Activated gamma-delta T cell (primary cell): ENCODE measurements at places on chromosomes 5 and 9.
A peak's percentile ranks its signal among the peaks of the same experiment; 100 is the strongest.

GRCh38 chr5:131605086-131605485, 29.9 kb downstream of the RAPGEF6 start:
- no peak for DNase-seq

DNA sequence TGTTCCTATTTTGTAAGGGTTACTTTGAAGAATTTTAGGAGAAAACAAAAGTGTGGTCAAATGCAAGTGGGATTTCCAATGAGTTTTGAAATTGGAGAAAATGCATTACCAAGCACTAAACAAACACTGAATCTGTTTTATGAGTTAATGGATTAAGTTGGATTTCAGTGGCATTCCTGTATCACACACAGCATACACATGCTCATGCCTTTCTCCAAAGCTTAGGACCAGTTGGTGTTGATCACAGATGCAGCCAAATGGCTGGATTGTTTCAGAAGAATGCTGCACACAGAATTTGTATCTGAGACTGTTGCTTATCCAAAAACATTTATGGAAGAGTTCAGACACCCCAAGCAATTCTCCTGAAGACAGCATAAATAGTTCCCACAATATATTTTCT, 611.1 kb downstream of the ACTL7B start:
- no peak for DNase-seq

DNA sequence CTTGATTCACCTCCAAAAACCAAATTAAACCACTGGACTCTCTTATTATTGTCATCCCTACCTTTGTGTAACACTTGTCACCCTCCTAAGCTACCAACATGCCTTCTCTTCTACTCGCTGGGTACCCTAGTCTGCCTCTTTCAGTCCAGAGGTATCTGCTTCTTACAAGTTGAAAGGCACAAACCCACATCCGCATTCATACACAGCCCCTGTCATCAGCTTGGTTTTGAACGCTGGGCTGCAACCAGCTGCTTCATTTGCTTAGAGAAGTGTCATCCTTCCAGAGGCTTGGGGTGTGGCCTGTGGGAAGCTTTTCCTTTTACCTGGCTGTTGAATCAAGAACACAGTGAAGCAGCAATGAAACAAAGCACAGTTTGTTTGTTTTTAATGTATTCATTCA, 138.8 kb upstream of the WWC1 start:
- no peak for DNase-seq

- DNase-seq = no peak
Measured at GRCh38 chr5:38323645-38324295, 65.4 kb downstream of the EGFLAM start.

DNA sequence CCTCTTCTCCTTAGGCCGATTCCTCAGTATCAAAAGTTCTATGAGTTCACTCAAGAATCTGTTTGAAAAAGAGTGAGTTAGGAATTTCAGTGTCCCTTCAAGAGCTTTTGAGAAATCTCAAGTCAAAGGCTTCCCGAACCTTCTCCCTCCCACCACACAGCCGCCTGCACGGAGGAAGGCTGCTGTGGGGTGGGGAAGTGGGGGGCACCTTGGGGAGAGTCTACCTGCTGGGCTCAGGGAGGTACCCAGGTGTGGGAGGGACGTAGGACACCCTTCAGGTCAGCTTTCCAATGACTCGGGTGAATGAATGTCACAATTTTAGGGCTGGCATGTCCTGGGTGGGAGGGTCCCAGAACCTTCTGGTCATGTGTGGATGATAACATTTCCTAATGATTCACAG, 17.5 kb downstream of the CXCL14 start:
- no peak for DNase-seq

GRCh38 chr5:100746730-100747129, 156.4 kb downstream of the ST8SIA4 start:
- DNase-seq = no peak

DNA sequence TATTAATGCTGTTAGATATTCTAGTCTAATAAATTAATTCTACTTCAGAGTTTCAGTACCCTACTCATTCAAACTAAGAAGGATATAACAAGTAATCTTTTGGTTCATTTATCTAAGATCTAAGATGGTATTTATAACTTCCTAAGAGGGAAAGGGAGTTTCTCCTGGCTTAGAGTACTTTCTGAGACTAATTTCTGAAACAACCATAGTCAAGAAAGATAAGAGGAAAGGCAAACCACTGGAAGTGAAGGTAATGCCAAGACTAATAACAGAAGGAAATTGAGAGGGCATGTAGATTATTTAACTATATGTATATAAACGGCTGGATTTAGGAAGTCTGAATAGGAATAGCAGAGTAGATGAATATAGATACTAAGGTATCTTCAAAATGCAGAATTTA, 112.4 kb upstream of the ACOT12 start:
- DNase-seq = no peak

DNA sequence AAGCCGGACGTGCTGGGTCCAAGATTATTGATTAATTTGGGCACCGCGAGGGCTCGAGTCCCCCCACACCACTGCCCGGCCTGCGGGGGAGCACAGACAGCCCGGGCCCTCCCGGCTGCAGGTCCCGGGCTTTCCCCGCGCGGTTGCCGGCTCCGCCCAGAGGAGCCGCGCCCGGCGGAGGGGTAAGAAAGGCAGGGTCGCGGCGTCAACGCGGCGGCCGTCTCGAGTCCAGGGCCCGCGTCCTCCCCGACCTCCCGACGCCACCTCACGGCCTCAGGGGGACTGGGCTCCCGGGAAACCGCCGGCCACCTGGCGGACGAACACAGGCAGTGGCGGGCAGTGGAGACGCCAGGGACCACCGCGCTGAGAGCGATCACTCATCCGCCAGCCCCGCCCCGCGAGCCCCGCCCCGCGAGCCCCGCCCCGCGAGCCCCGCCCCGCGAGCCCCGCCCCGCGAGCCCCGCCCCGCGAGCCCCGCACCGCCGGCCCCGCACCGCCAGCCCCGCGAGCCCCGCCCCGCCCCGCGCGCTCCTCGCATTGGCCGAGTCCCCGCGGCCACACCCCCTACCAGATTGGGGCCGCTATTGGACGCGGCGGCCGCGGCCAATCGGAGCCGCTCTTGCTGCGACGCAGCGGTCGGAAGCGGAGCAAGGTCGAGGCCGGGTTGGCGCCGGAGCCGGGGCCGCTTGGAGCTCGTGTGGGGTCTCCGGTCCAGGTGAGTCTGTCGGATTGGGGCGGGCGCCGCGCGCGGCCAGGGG, at the start of gene MRPL41:
Gene MRPL41, plus strand, starts transcription at position 616 of the 758 bp plus-strand sequence. CDS start 203 bp downstream, outside the sequence.
- peak; percentile 89 for DNase-seq

GRCh38 chr5:151041577-151042268, 21.3 kb downstream of the GPX3 start:
- no peak for DNase-seq

GRCh38 chr5:101024299-101024698, 121.2 kb upstream of the ST8SIA4 start:
- DNase-seq = no peak

DNA sequence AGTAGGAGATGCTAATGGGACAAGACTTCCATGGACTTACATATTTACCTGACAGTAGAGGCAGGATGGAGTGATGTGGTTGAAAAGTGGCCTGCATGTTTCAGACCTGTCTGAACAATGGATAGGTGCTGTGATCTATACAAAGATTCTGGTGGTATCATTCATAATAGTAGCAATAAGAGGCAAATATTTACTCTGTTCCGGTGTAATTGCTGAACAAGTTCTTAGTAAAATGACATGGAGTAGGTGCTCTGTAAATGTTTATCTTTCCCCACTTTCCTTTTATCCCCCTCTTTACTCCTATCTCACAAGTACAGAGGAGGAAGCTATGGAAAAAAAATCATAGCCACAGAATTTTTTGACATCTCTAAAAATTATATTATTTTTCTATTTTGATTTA, 159.0 kb upstream of the SLC12A2 start:
- DNase-seq = no peak

- DNase-seq = no peak
Measured at GRCh38 chr5:14676320-14676719, 11.8 kb downstream of the OTULIN start.

DNA sequence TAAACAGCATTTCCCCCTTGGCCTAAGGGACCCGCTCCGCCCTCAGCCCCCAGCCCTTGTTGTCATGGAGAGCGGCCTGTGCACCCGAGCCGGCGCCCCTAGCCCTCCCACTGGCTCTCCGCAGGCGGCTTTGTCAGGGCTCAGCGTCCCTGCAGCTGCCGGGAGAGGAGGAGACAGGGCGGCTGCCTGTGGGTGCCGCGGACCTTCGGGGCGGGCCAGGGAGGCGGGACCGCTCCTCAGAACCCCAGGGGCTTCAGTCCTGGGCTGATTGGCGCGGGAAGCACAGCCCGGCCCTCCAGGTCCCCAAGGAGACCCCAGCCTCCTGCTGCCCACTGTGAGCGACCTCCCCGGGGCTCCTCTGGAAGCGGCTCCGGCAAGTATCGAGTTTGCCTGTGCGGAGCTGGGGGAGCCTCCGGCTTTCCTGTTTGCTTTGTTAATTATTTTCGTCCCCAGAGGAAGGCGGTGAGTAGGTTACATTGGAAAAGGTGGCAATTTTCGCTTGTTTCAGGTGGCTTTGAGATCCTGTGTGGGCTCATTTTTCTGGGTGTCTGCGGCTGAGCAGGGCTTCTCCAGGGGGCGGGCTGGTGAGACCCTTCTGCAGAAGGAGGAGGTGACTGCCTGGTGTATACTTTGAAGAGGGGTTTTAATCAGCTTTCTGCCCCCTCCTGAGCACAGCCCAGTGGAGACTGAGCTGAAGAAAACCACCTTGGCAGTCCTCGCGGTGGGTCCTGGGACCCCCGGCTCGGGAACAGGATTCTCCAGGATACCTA, at the start of gene FGD3:
Gene FGD3, plus strand, starts transcription at position 256 of the 770 bp plus-strand sequence. CDS start 28,734 bp downstream, outside the sequence.
- DNase-seq = peak; percentile 20

- no peak for DNase-seq
Measured at GRCh38 chr5:9661316-9662015, 31.3 kb upstream of the TAS2R1 start.

DNA sequence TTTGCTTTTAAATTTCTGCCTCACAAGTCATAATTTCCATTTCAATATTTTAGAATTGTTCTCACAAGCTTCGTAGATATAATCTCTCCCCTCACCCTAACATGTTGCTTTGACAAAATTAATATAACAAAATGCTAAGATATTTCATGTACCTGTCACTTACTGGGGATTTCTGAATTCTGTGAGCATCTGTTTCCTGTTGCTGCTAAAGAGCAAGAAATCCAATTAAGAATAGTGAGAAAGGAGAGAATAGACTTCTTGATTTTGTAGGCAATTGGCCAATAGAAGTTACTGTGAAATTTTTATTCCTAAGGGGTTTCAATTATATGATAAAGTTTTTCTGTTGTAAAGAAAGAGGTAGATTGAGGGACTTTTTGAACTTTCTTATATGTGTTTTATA, 796.5 kb upstream of the ARRDC3 start:
- DNase-seq = no peak

DNA sequence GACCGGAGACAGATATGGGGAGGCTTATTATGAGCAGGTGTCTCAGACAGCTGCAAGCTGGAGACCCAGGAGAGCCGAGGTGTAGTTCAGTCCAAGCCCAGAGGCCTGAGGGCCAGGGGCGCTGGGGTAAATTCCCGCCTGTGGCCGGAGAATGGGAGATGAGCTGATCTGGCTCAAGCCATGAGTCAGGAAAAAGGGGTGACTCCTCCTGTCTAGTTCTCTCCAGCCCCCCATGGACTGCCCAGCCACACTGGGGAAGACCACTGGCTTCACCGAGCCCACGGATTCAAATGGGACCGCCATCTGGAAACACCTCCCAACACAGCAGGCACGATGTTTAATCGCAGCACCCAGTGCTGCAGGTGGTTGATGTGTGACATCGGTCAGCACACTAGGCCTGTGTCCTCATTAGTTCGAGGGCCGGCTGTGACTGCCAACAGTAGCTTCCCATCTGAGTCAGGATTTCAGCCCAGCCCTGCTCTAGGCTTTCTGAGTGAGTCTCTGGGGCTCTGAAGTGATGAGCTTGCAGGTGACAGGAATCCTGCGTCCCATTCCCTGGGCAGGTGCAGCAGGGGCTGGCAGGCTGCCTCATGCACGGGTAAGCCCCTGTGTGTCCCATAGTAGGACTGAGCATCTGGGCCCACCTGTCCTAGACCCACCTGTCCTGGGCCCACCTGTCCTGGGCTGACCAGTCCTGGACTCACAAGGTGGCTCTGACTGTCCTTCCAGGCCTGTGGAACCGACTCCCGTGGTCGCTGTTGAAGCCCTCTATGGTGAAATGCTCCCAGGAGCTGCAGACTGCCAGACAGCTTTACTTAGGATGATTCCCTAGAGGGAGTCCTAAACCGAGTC, 49.7 kb downstream of the AHRR start:
- no peak for DNase-seq

GRCh38 chr9:95801797-95802196, 73.7 kb upstream of the ERCC6L2 start:
- DNase-seq = no peak
